ENCODE measurements at places on chromosomes 16 and 17.

DNA sequence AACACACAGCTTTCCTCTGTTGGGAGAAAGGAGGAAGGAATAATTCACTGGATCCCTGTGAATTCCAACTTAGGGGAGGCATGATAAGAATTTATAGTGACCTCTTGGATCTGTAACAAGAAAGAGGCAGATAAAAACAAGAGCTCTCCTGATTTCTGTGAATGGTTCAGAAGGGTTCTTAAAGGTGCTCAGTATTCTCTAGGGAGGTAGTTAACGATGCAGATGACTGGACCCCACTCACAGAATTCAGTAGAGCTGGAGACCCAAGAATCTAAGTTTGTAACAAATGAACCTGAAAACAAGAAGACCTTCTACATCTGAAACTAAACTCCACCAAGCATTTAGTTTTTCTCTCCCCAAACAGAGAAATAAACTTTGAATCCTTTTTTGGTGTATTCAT lies 8.6 kb downstream of the ZNRF1 start:
- DNase-seq, result no peak

DNA sequence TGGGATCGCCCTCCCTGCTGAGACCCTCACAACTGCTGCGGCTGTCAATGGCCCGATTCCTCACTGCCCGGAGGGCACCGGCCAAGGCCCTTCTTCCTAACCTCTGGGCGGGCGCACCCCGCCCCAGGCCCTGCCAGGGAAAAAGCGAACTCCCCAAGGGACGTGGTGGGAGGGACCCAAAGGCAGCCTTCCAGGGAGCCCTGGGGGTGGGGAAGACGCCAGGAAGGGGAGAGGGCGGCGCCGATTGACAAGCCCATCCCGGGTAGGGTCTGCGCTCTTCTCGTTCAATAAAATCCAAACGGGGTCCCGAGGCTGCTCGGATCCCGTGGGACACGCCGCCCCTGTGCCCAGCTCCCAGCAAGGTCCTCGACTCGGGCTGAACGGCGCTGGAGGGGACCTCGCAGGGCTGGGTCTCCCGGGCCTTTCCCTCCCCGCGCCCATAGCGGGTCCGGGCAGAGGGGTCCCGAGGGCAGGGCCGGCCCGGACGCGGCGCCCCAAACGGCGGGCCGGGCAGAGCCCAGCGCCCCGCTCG lies 416 bp downstream of the KIFC3 start:
- peak; percentile 29 for DNase-seq

DNA sequence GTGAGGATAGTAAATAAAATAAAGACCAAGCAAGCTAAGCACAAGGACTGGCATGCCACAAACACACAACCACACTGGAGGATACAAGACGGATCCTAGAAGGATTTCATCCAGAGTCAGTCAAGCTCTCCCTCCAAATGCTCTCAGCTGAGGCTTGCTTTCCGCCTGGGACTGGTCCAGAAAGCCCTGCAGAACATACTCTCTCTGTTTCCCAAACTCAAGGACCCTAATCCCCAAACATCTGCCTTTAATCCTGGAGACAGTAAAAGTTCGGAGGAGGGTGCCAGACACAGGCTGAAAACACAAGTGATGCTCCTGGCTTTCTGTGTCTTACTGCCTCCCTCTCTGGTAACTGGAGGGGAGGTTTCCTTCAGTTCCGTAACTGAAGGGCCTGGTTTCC lies 5.3 kb upstream of the HSD11B2 start:
- no peak for DNase-seq

DNA sequence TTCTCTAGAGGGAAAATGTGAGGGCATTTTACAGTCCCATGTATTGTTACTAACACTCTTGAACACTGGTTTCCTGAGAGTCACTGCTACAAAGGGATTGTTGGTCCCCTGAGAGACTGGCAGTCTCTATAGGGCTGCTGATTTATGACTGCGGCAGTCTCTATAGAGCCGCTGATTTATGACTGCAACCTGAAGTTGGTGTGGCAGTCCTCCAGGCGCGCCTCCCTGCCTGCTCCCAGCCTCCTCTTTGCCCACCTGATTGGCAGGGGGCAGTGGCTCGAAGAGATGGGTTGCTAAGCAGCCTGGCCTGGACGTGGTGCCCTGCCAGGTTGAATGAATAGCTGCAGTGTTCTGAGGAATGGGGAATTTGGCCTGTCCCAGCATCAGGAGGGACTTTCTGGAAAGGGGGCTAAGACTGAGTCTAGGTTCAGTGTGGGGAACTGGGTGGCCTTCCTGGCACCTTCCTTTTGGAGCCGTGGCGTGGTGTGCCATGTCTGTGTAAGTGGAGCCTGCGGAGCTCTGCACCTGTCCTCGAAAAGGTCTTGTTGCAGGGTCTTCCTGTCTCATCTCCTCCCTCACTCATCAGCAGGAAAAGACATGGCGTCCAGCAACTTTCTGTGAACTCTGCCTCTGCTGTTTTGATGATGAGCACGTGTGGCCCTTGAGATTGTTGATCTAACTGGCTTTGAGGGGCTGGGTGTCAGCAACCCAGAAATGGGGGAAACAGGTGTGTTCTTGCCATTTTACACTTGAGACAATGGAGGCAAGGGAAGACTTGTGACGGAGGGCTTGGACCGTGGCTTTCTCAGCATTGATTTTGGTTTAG lies 24.9 kb downstream of the SAP30BP start:
- DNase-seq, result peak; percentile 52

DNA sequence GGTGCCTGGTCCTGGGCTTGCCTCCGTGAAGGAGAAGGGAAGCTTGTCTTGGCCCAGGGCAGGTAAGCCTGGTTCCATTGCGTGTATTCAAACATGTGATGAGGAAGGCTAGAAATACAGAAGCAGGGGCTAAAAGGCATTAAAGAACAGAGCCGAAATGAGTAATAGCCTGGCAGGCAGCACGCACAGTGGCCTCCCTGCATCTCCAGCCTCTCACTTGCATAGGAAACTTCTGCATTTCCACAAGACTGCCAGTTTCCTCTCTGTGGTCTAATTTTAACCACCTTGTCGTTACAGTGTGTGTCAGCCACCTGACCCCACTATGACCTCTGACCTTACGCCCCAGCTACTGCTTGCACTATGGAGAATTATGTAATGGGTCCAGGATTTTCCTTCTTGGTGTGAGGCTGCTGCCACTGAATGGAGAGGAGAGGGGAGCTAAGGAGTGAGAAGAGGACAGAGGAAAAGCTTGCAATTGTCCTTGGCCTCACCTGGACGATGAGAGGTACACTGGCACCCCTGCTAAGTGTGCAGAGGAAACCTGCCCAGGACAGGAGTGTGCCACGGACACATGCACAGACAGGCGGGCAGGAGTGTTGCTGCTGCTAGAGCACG lies 32.8 kb downstream of the HIC1 start:
- DNase-seq, result no peak

DNA sequence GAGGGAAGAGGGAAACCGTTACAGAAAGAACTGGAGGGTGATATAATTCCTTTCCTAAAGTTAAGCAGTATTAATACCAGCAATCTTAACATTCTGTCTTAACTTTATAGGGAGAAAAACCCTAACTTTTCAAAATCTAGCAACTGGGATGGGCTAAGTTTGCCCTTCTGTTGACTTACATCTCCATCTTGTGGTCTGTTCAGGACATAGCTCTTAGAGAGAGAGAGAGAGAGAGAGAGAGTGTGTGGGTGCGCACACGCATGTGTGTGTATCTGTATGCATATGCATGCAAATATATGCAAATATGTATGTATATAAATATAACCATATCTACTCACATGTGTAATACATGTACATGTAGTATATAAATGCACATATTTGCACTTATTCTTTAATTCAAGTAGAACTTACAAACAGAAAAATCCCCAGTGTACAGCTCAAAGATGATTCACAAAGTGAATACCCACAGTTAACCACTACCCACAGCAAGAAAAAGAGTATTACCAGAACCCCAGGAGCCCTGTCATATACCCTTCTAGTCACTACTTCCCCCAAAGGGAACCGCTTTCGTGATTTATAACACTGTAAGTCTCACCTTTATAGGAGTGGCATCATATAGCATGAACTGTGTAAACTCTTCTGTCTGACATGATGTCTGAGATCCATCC lies 46.5 kb downstream of the STX8 start:
- DNase-seq, result no peak

DNA sequence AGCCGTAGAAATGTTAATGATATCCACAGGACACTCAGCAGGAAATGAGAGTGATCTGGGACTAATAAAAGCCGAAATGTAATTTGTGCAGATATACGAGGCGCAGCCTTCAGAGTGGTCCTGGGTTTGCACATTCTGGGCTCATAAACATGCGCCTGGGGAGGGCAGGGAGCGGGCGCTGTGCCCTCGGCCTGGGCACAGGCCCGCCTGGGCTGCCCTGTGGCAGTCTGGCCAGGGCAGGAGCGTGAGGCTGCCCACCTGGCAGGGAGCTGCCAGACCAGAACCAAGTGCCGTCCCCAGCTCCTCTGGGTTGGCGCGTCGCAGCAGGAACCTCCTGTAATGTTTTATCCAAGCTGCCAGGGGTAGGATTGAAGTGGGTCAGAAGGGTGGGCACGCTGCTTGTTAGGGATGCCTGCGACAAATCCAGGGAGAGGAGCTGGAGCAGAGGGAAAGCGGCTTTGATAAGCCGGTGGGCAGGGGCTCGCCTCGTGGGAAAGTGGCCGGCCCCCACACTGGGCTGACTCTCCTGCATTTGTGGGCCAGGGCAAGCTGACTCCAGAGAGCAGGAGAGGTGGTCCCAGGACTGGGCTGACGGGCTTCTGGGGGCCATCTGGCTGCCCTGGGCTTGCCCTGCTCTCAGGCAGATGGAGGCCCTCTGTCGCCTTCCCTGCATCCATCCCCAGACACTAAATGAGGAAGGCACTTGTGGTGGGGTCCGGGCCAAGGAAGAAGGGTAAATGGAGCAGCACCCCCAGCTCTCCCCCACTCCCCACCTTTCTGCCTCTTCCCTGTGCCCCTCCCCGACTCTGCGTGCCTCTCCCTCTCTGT lies 45.9 kb downstream of the SREBF1 start:
- no peak for DNase-seq

- no peak for DNase-seq
Measured at GRCh38 chr17:29003289-29003688, 2.5 kb downstream of the SEZ6 start.

DNA sequence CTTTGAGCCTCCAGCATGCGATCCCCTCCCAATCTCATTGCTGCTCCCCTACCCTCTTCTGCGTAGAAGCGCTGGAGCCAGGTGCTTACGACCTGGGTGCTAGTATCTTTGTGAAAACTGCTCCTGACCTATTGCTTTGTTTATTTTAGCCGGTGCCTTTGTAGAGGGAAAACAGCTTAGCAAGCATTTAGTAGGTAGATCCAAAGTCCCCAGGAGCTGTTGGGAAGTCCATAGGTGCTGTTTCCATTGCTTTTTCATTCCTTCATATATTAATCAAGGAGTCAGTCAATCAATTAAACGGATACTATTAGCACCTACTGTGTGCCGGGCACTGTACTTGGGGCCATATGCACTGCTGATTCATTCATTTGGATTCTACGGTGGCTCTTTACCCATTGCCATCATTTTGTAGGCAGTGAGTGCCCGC lies 497.6 kb downstream of the WWOX start:
- DNase-seq, result no peak

GRCh38 chr17:62637809-62638208 lies 10.3 kb downstream of the MRC2 start:
- no peak for DNase-seq

- DNase-seq, result no peak
Measured at GRCh38 chr17:10649602-10650001, 7.5 kb downstream of the MYH3 start.

GRCh38 chr16:31184888-31185287 lies 4.9 kb downstream of the FUS start:
- no peak for DNase-seq

- DNase-seq, result no peak
Measured at GRCh38 chr17:40417258-40417608, 463 bp downstream of the TOP2A start.

GRCh38 chr17:43219746-43220380 lies 8.2 kb downstream of the TMEM106A start:
- DNase-seq, result no peak

GRCh38 chr17:38702166-38702915 lies 2.7 kb upstream of the MLLT6 start:
- DNase-seq, result peak; percentile 82

- no peak for DNase-seq
Measured at GRCh38 chr17:81159611-81160265, 5.6 kb upstream of the PVALEF start.

- DNase-seq, result no peak
Measured at GRCh38 chr16:72012607-72013006, 4.1 kb downstream of the DHODH start.

GRCh38 chr16:77599793-77600415 lies 122.4 kb upstream of the NUDT7 start:
- no peak for DNase-seq

- no peak for DNase-seq
Measured at GRCh38 chr16:54062361-54063278, 224.0 kb downstream of the IRX3 start.

DNA sequence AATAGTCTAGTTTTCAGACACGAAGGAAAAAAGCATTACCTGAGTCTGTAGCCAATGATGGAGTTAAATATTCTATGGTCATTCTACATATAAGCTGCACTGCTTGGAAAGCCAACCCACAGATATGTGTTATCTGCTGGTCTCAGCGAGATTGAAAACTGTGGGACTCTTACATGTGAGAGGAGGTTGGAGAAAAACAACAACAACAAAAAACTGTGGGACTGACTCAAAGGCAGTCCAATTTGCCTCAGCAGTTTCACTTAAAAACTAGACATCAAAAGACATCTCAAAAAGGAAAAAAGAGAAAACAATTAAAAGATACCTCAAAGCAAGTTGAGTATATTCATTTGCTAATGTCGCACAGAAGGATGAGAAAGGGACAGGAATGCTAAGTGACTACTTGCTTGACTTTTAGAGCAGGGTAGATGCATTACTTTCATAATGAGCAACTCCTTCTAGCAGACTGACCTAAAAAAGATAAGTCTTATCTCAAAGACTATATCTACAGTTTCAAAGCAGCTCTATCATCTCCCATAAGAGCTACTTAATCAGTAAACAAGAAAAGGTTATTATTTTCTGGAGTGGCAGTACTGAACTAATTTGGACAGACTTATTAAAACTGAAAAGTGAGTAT lies 35.5 kb upstream of the ITGA2B start:
- DNase-seq, result no peak

- peak; percentile 39 for DNase-seq
Measured at GRCh38 chr17:83137523-83137922, 58.1 kb downstream of the METRNL start.

DNA sequence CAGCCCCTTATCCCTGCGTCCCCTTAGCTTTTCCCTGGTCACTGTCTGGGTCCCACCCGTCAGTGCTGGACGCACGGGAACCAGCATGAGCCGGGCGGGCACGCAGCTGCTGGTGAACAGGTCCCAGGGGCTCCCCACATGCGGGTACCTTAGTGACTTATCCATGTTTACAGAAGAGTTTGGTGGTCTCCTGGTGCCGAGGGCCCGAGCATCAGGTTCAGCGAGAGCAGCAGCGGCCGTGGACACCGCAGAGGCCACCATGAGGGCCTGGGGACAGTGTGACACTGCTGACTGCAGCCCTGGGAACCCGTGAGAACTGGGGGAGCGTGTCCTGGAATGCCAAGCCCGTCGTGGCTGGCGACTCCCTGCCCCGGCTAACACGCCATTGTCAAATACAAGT lies 6.5 kb downstream of the CD7 start:
- DNase-seq, result no peak

Data from posterior cingulate gyrus (tissue), 11 donors.